ENCODE measurements at places on chromosomes 3 and 15.

DNA sequence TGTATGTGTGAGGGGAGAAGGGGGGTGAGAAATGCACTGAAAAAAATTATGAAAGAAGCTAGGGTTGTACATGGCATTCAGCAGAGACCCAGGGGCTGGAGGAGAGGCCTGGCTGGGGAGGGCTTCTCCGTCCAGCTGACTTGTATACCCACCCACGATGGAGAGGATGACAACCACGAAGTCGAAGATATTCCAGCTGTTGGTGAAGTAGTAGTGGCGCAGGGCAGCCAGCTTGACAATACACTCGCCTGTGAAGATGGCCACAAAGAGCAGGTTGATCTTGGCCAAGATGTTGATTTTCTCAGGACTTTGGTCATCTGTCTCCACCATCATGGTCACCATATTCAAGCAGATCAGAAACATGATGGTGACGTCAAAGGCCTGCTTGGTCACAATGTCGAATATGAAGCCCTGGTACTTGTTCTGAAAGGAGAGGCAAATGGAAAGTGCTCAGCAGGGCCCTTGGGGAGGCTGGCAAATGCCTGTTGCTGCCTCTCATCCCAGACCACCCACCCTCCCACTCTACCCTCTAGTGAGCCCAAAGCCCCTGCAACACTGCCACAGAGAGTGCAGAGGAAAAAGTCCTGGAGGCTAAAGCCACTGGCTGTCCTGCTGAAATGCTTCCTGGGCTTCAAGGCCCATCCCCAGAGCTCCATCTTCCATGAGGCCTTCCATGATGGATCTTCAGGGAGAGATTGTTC lies 58.1 kb downstream of the EXOG start:
- no peak for DNase-seq

GRCh38 chr3:151283907-151284461 lies 5.6 kb upstream of the P2RY14 start:
- no peak for DNase-seq

GRCh38 chr3:177886501-177886900 lies 649.7 kb upstream of the KCNMB2 start:
- DNase-seq: no peak

GRCh38 chr15:76235186-76235826 lies 76.0 kb downstream of the ETFA start:
- DNase-seq: no peak

DNA sequence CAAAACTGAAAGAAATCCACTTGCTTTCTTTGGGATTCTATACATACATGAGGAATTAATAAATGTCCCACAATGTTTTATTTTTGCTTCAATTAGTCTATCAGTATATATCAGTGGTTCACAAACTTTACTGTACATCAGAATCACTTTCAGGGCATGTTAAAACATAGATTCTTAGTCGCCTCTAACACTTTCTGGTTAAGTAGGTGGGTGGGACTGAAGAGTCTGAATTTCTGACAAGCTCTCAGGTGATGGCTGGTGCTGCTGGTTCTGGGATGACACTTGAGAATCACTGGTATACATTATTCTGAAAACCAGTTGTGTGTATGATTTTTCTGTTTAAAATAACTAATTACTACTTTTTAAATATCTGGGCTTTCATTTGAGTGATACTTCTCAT lies 393.3 kb downstream of the TBC1D5 start:
- no peak for DNase-seq

- DNase-seq: no peak
These were observed 56.8 kb upstream of the NEK10 start for GRCh38 chr3:27425896-27426565.

DNA sequence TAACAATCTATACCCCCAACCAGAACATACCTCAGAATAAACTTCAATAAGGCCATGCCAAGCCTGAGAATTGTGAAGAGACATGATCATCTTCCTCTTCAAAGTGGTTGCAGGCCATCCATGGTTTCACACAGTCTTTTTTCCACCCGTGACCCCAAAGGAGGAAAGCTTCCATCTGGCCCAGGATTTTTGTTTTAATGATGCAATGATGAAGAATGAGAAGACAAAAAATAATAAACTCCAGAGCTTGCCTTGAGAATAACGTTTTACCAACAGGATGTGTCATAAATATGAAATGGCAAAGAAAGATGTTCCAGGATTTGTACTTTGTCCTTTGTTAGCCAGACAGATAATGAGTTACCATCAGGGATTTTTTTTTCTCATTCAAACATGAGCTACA lies 201.9 kb downstream of the WNT5A start:
- no peak for DNase-seq

GRCh38 chr15:62147551-62147950 lies 17.5 kb downstream of the C2CD4B start:
- DNase-seq: no peak

DNA sequence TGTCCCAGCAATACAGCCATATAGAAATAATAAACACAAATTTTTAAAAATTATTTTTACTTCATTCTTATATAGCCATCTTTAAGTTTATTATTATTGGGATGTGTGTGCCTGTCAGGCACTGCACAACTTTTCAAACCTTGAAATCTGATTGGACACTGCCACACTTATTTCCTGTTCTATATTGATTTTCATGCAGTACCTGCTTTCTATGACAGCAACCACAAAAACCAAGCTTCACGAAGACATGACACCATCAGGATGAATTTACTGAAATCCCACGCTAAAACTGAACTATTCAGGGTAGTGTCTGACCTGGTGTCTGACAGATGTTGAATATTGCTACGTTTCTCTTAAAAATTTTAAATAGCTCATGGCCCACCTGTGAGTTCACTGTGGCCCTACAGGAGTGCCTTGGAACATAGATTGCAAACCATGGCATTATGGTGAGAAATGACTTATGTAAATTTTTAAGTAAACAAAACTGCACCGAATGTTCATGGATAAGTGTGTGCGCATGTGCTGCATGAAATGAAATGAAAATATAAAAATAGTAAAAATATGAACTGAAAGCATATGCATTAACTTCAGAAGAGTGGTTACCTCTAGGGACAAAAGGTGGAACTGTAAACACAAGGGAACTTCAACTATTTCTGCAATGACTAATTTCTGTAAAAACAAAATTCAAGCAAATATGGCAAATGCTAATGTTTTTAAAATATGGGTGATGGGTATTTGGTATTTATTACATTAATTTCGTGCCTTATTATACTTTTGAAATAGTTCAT lies 152.3 kb downstream of the ZBTB20 start:
- no peak for DNase-seq

- DNase-seq: no peak
These were observed 234.9 kb upstream of the LMCD1 start for GRCh38 chr3:8266730-8267131.

- peak; percentile 75 for DNase-seq
These were observed at the start of gene FBXO22 for GRCh38 chr15:75903331-75904239. TSS of gene FBXO22 (plus strand) at chr15:75903878. CDS start at chr15:75903964, 86 bp downstream.

- DNase-seq: no peak
These were observed 40.0 kb upstream of the IL12A start for GRCh38 chr3:159948429-159949144.

DNA sequence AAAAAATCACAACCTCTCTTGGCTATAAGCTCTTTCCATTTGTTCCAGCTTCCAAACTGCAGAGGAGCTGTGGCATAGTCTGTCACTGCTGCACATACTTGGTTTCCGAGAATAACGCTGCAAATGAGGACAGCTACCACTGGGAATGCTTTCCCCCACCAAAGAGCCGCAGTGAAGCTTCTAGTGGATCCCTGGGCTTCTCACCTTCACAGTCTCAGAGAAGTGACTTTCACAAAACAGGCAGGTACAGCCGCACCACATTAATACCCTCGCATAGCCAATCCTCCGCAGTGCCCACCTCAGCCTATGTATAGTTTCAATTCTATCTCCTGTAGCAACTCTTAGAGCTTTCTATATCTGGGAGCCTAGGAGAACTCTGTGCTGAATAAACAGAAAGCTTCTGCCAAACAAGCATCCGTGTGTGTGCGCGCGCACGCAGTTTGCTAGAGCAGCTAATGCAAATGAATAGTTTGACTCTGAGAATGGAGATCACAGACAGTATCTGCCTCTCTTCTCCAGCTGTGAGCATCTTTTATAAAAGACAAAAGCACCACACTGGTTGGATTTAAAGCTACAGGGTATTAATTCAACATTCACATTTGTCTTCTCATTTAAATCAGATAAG lies 81.9 kb upstream of the PLXND1 start:
- peak; percentile 73 for DNase-seq

- DNase-seq: no peak
These were observed 272.3 kb downstream of the IL5RA start for GRCh38 chr3:2837910-2838309.

DNA sequence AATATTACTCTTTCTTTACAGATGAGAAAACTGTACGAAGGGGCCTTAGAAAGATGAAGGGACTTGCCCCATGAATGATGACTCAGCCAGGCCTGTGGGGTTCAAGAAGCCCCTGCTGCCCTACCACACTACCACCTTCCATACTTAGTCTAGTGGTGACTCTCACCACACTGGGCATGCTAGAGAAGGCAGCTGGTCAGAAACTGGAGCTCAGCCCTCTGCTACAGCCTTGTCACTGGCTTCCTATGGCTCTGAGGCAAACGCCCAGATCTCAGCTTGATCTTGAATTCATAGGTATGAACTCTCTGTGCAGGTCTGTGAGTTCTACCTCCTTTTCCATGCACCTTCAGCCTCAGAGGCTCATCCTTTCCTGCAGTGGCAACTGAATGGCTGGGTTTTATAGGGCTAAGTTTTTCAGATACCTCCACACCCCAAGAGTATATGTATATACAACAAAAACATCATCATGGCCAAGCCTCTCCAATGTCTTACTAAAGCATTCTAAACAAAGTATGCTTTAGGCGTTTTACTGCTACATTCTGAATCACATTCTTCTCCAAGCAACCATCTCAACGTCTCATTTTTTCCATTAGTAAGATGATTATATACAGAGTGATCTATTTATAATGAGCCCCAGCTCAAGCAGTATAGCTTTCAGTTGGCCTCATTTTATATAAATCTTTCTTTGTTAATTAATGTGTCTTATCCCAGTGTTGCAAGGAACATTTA lies 234.1 kb downstream of the GREM1 start:
- DNase-seq: no peak

DNA sequence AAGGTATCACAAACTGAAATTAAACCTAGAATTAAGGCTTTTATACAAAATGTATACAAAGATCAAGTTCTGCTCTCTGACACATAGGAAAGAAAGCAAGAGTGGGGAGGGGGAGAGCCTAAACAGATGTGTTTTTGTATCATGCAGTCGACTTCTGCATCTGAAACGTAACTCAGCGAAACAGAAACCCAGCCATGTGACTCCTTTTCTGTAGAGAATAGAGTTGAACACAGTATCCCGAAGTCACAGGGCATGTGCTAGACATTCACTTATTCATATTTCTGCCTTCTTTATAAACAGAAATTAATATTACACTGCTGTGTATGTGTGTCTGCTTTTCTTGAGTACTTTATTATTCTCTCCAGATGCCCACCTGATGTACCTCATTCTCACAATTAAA lies 121.0 kb downstream of the PDZRN3 start:
- no peak for DNase-seq

DNA sequence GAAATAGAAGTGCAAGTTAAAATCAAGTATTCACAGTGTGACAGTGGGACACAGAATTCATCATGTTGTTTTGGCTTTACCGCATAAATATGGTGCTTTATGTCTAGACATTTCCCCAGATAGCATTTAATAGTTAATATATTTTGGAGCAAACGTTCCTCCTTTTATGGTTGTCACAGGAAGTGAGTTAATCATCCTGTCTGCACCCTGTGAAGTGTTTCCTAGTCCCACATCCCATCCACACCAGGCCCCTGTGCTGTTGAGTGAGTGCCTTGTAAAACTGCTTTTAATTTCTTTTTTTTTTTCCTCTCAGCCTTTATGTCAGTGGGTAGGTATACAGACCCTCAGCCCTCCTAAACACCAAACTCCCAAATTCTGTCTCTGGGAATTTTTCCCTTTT lies 393.7 kb downstream of the FEZF2 start:
- DNase-seq: no peak

DNA sequence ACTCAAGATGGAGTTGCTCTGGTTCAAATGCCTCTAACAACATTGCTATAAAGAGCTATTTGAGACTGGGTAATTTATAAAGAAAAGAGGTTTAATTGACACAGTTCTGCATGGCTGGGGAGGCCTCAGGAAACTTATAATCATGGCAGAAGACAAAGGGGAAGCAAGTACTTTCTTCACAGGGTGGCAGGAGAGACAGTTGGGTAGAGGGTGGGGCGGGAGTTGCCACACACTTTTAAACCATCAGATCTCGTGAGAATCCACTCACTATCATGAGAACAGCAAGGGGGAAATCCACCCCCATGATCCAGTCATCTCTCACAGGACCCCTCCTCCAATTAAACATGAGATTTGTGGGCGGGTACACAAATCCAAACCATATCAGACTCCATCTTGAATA lies 30.7 kb downstream of the MAP2K5 start:
- no peak for DNase-seq

- DNase-seq: no peak
These were observed 9.9 kb upstream of the NUDT16 start for GRCh38 chr3:131371688-131372066.

GRCh38 chr3:7618606-7619005 lies 757.7 kb downstream of the GRM7 start:
- DNase-seq: no peak

DNA sequence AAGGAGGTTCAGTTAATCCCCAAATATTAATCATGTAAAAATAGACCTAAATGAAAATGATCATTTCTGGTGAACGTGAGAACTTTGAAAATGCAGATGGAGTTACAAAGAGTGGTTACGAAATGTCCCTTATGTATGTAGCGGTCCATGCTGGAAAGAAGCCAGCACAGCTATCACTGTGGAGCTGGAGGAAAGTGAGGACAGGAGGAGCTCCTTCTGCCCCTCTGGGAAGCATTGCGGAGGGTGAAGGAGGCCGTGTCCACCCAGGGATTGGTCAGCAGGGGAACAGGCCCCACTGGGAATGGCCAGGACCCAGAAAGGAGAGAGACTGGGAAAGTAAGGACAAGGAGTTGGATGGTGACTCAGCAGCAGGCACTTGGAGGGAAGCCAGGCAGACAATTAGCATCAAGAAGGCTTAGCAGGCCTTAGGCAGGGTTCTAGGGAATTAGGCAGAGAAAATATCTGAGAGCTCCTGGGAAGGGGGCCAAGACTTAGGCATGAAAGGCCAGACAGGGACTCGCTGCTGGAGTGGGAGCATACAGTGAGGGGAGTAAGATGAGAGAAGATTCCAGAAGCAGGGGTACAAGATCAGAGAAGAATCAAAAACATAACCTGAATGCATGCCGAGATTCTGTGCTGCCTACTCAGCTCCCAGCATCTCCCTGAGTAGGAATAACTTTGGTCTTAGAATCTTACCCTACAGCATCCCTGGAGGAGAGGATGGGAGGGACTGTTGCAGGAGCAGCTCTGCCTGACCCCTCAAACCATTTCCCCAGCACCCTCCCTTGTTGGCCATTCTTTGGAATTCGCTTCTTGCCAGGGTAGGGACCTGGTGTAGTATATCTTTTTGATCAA lies 171.0 kb upstream of the UMPS start:
- peak; percentile 56 for DNase-seq

- DNase-seq: no peak
These were observed 231.3 kb downstream of the LPP start for GRCh38 chr3:188385295-188385694.
